NCI-H1694 (cell line): ENCODE measurements at places on chromosomes 5 and 9.

DNA sequence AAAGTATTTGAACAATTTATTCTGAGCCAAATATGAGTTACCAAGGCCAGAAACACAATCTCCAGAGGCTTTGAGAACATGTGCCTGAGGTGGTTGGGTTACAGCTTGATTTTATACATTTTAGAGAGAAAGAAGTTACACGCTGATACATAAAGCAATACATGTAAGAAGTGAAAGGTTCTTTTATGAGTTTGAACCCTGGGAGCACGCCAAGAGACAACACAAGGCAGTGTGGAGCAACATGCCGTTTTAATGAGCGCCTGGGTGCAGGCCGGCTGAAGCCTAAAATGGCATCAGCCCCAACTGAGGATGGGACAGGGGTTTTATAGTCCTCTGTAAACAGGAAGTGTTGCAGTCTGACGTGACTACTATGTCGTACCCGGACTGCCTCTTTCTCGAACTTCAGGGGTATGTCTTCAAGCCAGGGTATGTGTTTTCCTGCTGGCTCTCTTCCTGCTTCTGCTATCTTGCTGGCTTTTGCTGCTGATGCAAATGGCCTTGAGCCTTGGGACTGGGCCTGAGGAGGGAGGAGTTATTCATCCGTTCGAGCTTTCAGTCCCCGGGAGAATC lies 193.7 kb downstream of the CYLC2 start:
- DNase-seq: no peak

- DNase-seq: no peak
Measured at GRCh38 chr5:135434591-135435466, 12.3 kb downstream of the DCANP1 start.

DNA sequence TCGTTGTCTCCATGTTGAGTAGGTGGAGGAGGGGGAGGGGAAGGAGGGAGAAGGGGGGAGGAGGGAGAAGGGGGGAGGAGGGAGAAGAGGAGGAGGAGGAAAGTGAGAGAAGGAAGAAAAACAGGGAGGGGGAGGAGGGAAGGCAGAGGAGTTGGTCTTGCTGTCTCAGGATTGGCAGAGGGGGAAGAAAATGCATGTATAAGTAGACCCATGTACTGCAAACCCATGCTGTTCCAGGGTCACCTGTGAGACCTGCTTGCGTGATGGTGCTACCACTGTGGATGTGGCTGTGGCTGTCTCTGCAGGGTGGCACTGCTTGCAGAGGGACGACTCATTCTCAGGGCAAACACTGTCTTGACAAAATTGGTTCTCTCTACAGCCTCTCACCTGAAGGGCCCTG lies 76.3 kb downstream of the PTCH1 start:
- DNase-seq: no peak

GRCh38 chr9:134365791-134366222 lies 39.6 kb downstream of the RXRA start:
- peak; percentile 89 for DNase-seq

- no peak for DNase-seq
Measured at GRCh38 chr9:34383904-34384303, 7.2 kb upstream of the MYORG start.

GRCh38 chr5:172760136-172760535 lies 10.9 kb downstream of the DUSP1 start:
- DNase-seq: no peak
